ENCODE measurements at places on chromosomes 5 and 9.

DNA sequence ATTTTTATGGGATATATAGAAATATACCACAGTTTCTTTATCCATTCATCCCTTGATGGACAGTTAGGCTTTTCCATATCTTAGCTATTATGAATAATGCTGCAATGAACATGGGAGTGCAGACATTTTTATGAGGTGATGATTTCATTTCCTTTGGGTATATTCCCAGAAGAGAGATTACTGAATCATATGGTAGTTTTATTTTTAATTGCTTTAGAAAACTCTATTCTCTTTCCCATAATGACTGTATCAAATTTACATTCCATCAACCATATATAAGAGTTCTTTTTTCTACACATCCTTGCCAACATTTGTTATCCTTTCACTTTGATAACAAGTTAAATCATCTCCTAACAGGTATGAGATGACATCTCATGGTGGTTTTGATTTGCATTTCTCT, 821.6 kb downstream of the TLE1 start:
- DNase-seq: no peak

DNA sequence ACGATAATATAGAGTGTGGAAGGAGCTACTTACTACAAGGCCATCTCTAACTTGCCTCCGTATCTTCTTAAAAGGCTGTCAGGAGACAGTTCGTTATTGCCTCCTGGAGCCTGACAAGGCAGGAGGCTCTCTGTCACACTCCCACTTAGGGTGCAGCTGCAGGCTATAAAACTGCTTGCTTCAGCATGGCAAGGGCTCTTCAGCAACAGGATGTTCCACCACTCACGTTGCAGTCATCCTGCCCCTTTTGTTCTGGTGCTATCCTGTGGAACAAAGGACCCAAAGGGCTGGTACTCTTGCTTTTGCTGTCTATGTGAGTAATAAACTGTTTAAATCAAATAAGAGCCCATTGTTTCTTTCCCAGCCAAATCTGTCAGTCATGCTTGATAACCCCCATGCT, 508.9 kb downstream of the NTRK2 start:
- no peak for DNase-seq

GRCh38 chr5:159887050-159887449, 29.2 kb upstream of the ADRA1B start:
- no peak for DNase-seq

- DNase-seq: no peak
Observed at GRCh38 chr5:127505905-127506304, 11.5 kb upstream of the PRRC1 start.

Measured in stimulated activated CD8-positive, alpha-beta memory T cell treated with anti-CD3 and anti-CD28 coated beads, Interleukin-4, amount 100 ng/mL, for 1 hour (primary cell).